ENCODE measurements at places on chromosomes 4 and X.

- DNase-seq = no peak
These were observed 16.2 kb downstream of the GATB start for GRCh38 chr4:151744614-151745013.

DNA sequence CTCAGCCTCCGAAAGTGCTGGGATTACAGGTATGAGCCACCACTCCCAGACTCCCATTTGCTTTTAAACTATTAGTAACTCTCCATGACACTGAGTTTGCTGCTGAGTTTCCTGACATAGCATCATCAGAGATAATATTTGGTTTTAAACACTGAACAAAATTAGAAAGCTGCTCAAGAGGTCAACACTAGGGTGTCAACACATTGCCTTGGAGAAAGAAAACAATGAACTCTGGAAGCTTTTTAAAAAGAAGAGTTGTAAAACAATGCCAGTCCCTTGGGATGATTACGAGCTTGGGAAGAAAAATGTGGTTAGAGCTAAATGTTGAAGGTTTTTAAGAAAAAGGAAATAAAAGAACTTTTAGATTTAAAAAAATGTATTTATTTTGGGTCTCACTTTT is 264.8 kb downstream of the CAMK2D start:
- DNase-seq = no peak

DNA sequence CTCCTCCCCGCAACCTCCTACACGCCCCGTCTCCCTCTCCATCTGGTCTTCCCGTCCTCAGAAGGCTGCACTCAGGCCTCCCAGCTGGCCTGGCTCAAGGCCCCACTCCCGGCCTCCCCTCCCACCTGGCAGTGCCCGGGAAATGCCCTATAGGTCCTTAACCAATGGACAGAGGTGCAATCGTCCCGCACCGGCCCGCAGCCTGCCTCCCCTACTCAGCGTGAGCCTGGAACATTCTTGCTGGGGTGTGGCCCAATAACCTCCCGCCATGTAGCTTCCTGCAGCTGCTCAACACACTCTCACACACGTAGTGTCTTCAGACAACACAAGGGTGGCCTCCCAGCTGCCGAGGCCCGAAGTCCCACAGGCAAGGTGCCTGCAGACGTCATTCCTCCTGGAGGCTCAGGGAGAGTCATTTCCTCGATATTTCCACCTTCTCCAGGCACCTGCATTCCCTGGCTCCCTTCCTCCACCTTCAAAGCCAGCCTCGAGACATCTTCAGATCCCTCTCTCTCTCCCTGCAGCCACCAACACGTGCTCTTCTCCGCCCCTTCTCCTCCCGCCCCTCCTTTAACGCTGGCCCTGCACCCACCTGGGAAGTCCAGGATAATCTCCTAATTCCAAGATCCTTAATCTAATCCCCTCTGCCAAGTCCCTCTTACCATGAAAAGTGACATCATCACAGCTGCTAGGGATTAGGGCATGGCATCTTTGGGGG is 56.2 kb downstream of the ADRA2C start:
- no peak for DNase-seq

DNA sequence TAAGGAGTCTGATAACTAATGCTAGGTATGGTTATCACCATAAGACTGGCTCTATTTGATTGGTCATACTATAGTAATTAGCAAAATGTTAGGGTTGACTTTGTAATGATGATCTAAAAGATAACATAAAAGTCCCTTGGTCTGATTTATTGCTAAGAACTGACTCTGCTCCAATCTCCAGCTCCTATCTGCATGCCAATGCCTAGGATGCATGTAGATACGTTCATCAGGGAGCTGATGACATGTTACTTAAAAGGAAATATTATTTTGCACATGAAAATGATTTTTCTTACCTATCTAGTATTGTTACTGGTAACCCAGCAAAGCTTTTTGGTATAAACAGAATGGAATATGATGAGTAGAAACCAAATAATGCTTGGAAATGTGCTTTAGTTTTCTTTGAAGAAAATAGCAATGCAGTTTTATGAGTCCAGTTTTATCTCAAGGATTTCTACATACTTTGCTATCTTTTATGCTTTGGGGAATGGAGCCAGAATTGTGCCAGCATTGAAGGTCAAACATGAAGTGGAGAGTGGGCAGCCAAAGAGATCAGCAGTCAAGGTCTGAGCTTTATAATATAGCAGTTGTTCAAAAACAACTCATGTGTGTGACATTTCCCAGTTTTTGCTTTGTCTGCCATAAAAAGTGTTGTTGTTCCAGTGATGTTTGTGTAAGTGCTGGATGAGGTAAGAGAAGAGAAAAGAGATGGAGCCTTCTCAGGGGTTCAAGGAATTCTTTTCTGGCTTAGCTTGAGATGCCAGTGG is 121.0 kb downstream of the ARHGAP24 start:
- no peak for DNase-seq

- no peak for DNase-seq
These were observed 1.3 kb upstream of the FAT1 start for GRCh38 chr4:186724864-186725468.

Measured in natural killer cell (primary cell).